ENCODE measurements at places on chromosomes 7 and 10.

DNA sequence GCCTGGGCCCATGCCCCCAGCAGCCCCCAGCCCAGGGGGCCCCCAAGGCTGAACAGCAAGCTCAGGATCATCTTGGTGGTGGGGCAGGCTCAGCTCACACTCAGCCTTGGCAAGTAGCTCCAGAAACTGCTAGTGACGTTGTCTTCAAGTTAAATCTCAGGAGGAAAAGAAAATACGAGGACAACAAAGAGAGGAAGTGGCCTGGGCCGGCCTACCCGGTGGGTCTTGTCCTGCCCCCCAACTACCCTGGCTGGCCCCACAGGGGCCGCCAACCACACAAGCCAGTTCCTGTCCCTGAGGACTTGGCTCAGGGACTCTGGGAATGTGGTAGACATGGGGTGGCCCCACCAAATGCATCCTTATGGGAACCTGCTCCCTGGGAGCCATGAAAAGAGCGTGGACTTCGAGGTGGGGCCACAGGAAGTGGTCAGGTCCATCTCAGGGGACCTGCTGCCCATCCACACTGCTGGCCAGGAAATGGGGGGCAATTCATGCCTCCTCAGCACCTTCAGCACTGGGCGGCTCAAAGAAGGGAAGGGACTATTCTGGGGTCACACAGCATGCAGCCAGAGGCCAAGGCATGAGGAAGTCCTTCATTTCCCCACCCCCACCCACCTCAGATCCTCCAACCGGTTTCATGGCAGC lies at the start of gene MMRN2:
TSS of gene MMRN2 (minus strand) at position 145 of the 645 bp plus-strand sequence. CDS start at position 71, 74 bp downstream.
- DNase-seq = no peak

DNA sequence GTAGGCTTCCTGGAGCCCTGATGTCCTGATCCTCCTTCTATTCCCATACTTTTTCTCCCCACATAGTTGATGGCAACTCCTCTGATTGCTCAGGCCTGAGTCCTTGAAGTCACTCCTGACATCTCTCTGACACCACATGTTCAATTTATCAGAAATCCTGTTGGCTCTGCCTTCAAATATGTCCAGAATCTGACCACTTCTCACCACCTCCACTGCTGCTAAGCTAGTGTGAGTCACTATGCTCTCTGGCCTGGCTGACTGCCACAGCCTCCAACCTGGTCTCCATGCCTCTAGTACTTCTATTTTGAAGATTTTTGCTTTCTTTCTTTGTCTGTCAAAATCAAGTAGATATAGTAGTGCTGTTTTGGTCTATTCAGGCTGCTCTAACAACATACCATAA lies 53.0 kb downstream of the TMEM229A start:
- no peak for DNase-seq

GRCh38 chr7:121433775-121434174 lies 37.7 kb upstream of the FAM3C start:
- no peak for DNase-seq

GRCh38 chr7:88226886-88227516 lies 7.2 kb upstream of the SRI start:
- DNase-seq = no peak

DNA sequence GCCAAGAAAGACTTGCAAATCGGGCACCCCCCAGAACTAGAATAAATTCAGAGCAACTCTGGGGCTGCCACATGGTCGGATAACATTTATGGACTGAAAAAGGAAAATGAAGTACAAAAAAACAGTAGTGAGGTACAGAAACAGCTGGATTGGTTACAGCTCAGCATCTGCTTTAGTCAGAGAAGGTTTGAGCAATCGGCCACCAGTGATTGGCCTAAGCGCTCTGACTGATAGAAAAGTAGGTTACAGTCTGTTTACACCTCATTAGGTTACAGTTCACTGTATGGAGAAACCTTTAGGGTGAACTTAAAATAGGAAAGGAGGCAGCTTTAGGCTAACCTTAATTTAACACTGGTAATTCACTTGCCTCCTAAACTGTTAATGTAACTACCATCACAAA lies 102.0 kb upstream of the DKK1 start:
- DNase-seq = no peak

DNA sequence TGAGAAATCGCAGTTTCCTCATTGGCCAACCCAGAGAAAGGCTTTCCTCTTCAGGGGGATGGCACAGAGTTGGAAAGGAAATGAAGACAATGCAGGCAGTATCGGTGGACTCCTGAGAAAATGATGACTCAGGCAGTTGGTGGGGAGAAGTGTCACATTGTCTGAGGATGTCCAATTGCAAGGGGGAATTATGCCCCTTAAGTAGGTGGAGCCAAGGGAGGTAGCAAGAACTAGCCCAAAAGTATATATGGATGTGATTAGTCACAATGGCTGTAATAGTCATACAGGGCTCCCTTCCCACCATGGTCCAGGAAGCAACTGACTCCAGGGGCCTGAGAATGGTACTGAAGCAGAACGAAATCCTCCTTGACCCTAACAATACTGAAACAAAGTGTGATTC lies 58.3 kb upstream of the EGFR start:
- no peak for DNase-seq

DNA sequence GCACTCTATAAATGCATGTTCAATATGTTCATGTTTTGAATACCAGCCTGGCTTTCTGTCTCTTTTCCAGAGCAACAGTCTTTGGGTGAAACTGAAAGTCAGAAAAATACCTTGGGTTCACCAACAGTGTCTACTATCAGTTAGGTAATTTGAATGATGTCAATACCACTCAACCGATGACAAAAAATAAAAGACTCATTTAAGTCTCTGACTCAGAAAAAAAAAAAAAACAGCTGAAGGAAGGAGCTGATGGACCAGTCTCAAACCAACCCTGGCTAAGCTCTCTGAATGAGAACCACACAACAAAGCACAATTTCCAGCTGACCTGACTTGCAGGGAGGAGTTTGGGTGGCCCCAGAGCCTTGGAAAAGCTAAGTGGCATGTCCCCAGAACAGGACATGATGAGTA lies 42.5 kb downstream of the ABLIM1 start:
- DNase-seq = peak; percentile 6

DNA sequence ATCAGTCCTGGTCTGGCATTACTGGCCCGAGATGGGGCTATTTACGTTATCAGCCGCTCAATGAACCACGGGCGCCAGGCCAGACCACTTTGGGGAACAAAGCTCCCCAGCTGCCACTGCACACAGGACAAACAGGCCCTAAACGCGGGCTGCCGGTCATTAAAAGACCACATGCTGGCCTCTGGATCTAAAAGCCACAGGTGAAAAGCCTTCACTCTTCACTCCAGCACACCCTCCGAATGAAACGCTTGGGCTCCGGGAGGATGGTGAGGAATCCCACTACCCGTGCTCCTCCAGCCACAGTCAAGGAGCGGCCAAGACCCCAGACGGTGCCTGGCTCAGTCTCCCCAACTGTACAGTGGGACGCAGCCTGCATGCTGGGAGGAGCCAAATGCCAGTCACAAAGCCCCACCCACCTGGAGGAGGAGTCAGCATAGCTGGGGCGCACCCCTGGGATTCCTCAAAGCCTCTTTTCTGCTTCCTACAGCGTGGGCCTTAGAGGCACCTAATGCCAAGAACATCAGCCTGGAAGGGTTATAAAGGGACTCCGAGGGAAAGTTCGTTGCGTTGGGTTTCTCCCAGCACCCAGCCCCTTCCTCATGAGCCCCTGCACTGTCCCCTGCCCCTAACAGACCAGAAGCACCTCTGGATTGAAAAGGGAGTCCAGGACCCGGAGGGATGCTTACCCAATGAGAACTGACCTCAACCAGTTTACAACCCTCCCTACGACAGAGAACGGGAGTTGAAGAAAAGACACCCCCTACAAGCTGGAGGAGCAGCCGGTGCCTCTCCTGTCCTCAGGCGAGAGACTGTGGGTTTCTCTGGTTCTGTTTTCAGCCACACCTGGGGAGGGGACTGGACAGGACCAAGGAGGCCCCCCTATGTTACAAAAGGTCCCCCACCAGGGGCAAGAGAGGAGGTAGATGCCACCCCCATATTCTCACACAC lies 4.7 kb downstream of the PDGFA start:
- DNase-seq = no peak

- no peak for DNase-seq
These were observed 1254.6 kb upstream of the CELF2 start for GRCh38 chr10:9762966-9763656.

DNA sequence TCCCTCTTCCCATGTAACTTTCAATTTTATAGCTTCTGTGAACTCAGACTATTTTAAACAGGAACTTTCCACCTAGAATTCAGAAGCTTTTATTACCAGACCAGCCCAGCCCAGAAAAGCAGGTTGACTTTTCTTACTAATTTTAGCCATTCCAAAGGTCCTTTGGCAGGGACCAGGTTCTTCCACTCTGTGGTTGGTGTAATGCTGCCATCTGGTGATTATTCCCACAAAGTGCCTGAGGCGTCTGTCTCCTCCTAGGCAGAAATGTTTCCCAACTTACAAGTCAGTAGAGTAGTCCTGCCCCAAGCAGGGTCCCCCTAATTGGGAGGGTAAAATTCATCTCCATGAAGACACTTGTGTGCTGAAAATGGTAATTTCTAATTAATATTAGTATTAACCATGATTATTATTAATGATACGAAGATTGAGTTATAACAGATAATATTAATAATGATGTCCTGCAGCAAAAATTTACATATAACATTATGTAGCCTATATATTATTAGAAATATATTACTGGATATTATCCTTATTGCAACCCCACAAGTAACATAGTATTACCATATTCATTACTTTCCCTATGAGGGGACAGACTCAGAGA lies 53.0 kb upstream of the PPP1R17 start:
- no peak for DNase-seq

GRCh38 chr7:44217852-44218402 lies 17.1 kb downstream of the YKT6 start:
- DNase-seq = no peak

DNA sequence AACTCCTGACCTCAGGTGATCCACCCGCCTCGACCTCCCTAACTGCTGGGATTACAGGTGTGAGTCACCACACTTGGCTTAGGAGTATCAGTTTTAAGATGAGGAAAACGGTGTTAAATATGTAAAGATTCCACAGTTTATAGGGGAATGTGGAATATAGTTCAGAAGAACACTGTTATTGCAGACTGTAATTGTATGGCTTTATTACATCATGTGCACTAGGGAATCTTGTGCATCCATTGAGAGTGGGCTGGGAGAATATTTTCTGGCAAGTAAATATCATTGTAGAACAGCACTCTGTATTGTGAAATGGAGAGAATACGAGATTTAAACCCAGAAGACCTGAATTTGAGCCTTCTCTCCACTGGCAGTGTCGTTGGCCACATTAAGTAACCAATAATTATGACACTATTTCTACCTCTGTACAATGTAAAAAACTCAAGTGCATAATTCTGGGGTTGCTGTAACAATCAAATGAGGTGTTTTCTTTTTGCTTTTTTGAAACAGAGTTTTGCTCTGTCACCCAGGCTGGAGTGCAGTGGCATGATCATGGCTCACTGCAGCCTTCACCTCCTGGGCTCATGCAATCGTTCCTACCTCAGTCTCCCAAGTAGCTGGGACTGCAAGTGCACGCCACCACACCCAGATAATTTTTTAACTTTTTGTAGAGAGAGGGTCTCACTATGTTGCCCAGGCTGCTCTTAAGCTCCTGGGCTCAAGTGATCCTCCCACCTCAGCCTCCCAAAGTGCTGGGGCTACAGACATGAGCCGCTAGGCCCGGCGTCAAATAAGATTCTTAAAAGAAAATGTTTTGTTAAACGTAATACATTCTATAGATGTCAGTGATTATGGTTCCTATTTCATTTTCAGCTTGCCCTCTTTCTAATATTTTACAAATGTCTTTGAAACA lies 12.0 kb upstream of the PARD3 start:
- no peak for DNase-seq

- no peak for DNase-seq
These were observed 134.6 kb upstream of the FGFR2 start for GRCh38 chr10:121732656-121733445.

- DNase-seq = no peak
These were observed 3.8 kb upstream of the ADAMTS14 start for GRCh38 chr10:70668454-70668970.

- DNase-seq = no peak
These were observed 1.5 kb upstream of the ZNF438 start for GRCh38 chr10:31033147-31033546.

DNA sequence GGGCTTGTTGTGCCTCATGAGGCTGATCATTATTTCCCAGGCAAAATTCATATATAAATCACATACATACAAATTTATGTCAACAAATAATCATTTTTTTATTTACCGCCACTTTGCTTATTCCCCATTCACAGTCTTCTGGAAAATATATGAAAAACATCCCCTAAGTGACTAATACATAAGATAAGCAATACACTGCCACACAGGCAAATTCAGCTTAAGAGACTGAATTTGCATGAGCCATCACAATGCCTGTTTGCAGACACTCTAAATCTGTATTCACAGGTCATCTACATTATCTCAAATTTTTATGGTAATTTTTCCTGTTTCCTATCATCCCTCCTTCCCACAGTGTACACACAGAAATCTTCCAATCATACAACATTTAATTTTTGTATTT lies 13.2 kb downstream of the OSBPL3 start:
- DNase-seq = no peak

GRCh38 chr7:129494041-129494440 lies 8.3 kb upstream of the SMKR1 start:
- no peak for DNase-seq

DNA sequence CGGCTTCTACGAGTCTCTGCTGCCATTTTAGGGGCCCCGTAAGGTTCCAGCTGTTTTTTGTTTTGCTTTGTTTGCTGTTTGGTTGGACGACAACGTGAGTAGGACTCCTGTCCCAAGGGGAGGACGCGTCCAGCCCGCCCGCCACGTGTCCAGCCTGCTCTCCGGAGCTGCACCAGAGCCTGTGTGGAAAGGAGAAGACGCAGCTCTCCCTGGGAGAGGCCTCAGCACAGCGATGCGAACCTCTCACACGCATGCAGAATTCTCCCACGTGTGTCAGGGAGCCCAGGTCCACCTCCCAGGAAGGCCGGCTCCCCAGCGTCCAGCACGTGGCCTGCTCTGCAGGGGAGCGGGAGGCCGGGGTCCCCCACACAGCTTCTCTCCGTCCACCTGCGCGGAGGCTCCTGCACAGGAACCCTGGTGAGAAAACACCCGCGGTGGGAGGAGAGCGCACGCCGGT lies 36.4 kb upstream of the DNAJB6 start:
- no peak for DNase-seq

DNA sequence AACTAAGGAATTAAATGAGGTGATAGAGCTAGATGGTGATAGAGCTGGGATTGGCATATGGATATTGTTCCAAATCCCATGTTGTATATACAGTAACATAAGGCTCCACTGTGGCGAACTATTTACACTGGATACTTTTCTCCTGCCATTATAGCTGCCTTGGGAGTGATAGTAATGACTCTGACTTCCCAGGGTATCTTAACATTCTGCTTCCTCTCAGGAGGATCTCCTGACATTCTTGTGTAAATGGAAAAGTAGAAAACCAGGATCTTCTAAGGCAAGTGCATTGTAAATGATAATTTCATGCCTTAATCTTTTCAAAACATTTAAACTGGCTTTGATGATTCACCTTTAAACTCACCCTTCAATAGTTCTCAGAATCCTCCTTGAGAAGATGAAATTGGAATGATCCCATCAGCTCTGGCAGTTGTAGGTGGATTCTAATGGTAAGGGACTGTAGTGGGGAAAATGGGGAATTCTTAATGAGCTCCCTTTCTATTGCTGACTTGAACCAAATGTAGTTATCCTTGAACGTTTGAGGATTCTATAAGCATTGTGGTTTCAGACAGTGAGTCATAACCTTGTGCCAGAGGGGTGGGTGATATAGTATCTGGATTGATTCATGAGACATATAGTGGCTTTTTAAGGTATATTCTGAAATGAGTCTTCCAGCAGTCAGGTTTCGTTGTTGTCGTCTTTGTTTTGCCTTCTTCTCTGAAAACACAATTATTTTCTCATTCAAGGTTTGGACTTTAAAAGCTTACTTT lies 450.0 kb downstream of the SUGCT start:
- no peak for DNase-seq

Measured in stimulated activated CD4-positive, alpha-beta T cell treated with anti-CD3 and anti-CD28 coated beads, Interleukin-12 subunit alpha, Interleukin-12 subunit beta, amount 100 ng/mL, for 48 hours (primary cell).